ENCODE measurements at places on chromosomes 1 and 21.

GRCh38 chr1:47596328-47596727 lies 158.5 kb downstream of the FOXD2 start:
- DNase-seq = no peak

GRCh38 chr1:77553568-77554291 lies 128.7 kb downstream of the ZZZ3 start:
- no peak for DNase-seq

DNA sequence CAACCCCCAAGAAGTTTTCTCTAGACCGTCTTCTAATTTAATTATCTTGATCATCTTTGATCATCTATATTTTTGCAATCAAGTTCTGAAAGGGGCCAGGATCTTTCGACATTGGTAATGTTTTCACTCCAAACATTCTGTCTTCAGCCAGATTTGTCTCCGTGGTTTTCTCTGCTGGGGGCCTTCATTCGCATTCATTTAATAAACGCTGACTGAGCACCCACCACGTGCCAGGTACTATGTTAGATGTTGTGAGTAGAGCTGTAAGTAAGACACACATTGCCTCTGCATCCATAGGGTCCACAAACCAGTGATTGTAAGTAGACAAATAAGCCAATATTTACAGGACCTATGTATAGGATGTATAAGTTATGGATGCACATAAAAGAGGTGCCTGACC lies 134.5 kb upstream of the MROH9 start:
- DNase-seq = no peak

- DNase-seq = no peak
Measured at GRCh38 chr1:40717955-40718354, 26.5 kb downstream of the NFYC start.

DNA sequence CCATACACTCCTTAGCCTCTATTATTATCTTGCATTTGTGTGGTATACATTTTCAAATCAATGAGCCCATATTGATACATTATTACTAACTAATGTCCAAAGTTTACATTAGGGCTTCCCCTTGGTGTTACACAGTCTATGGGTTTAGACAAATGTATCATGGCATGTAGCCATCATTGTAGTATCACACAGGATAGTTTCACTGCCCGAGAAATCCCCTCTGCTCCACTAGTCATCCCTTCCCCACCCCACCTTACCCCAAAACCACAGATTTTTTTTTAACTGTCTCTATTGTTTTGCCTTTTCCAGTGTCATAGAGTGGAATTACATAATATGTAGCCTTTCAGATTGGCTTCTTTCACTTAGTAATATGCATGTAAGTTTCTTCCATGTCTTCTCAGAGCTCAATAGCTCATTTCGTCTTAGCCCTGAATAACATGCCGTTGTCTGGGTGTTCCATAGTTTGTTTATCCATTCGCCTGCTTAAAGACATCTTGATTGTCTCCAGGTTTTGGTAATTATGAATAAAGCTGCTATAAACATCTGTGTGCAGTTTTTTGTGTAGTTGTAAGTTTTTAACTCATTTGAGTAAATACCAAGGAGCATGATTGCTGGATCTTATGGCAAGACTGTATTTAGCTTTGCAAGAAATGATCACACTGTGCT lies 86.4 kb upstream of the LYST start:
- no peak for DNase-seq

- DNase-seq = no peak
Measured at GRCh38 chr21:46340998-46341397, 17.0 kb downstream of the PCNT start.

All from T1000 (cell line).